ENCODE measurements at places on chromosomes 2 and 18.
A peak's percentile ranks its signal among the peaks of the same experiment; 100 is the strongest.

- DNase-seq = no peak
These were observed 25.9 kb downstream of the PSTPIP2 start for GRCh38 chr18:46046126-46046525.

DNA sequence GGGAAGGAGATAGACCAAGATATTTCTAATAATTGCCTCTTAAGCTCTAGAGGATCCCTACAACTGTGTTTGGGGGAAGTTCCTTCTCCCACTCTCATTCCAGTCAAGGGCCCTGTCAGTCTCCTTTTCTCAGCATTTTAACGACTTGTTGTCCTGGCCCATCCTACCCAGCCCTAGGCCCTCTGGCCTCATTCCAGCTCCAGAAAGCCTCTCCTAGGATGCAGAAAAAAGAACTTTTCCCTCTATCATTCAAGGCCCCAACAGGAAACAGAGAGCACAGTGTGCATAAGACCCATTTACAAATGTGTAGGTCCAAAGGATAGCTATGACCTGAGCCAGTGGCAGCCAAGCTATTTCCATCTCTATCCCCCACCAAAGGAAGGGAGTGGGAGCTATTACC, 14.0 kb downstream of the PKDCC start:
- DNase-seq = no peak

DNA sequence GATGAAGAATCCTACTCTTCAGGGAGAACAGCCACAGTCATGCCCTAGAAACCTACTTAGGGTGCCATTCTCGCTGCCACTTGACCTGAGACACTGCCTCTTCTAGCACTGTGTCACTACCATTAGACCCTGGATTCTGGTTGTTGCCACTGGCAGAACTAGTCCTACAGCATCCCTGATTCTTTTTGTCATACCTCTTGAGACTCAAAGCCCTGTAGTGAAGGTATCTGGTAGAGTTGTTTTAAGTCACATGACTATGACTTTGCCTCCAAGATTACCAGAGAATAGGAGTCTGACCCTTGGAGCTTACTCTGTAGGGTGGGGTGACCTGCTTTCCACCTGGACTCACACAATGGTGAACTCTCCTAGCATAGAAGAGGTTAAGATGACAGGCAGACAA, 296.7 kb downstream of the TNS1 start:
- DNase-seq = no peak

DNA sequence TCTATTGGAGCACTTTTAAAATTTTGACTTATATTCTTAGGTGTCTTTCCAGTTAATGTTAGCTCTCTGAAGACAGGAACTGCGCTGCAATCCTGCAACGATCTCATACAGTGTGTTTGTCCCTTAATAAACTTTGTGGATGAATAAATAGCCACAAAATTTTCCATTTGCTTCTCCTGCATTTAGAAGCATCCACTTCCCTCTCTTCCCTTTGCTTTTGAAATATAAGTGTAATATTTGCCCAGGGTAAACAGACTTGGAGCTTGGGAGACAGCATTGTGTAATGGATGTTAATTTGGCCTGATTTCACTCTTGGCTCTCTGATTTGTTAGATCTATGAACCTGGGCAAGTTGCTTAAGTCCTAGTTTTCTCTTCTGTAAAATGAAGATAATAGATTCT, 58.2 kb upstream of the CD28 start:
- no peak for DNase-seq

GRCh38 chr2:113886479-113887008, 3.3 kb upstream of the ACTR3 start:
- no peak for DNase-seq

- no peak for DNase-seq
These were observed 35.5 kb downstream of the TGIF1 start for GRCh38 chr18:3485153-3486149.

- DNase-seq = no peak
These were observed 7.4 kb upstream of the RMC1 start for GRCh38 chr18:23495723-23496440.

GRCh38 chr2:45024600-45025291, 15.5 kb upstream of the SIX2 start:
- no peak for DNase-seq

- no peak for DNase-seq
These were observed 60.2 kb downstream of the MYT1L start for GRCh38 chr2:2270808-2271415.

DNA sequence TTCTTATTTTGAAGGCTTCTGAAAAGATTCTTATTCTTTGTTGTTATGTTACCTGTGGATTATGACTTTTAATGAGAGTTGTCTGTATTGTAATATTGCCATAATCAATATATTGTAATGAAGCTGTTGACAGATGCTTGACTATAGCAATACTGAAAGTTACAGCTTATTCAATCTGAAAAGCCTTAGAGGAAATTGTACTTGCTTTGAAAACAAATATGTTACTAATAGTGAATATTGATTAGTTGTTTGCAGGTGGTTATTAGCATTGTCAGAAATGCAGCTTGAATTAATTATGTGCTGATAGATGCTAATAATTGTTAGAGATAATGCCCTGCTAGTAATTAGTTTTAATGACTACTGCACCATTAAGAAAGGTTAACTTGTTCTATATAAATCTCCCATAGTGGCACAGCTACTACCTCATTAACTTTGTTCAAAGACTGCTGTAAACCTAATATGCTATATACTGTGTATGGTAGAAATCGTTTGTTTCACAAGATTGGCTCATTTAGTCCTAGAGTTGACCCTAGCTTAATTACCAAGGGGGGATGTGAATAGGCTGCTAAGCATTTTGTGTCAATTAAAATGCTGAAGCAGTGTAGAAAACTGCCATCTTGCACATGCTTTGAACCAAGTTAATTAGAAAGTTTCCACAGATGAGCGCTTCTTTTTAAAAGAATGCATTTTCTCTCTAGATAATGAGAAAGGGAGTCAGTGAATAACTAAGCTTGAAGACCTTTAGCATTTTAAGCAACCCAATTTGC, 30.5 kb downstream of the SLC39A10 start:
- DNase-seq = no peak

GRCh38 chr18:11391661-11392060, 217.7 kb upstream of the SLC35G4 start:
- DNase-seq = no peak

GRCh38 chr18:74861154-74861553, 263.5 kb downstream of the ZNF407 start:
- no peak for DNase-seq

GRCh38 chr2:81872006-81872405, 1567.5 kb upstream of the LRRTM1 start:
- no peak for DNase-seq

DNA sequence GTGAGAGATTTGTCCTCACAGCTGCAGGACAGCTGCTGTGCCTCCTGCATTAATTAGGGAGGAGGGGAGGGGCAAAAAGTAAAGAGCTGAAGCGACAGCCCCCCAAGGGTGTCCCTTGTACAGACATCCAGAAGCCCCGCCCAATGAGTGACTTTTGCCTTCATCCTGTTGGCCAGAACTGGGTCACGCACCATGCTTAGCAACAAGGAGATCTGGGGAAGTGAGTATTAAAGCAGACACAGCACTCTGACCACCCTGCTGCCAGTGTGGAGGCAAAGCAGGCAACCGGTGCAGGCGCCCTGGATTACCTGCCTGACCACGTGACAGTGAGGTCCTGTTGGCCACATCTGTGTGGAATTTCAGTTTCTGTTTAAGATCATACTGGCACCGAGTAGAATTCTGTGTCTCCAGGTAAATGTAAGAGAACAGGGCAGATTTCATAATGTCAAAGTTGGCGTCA, 21.5 kb upstream of the BIN1 start:
- no peak for DNase-seq

DNA sequence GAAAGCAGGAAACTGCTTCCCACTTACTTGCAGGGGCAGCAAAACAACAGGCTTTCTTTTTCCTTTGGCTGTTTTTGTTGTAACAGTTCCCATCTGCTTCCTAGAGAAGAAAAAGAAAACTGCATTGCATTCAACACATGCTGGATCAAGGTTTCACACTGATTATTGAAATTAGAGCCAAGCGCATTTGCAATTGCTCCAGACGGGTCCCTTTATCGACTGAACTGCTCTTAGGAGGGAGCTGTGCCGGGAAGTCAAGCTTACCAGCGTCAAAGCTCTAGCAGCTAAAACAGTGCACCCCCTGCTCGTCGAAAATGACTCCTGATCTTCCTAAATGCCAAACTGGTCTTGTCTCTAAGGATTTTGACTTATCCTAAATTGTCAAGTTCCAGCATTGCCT, 164.0 kb upstream of the SESTD1 start:
- DNase-seq = no peak

GRCh38 chr2:123047186-123047585, 977.9 kb upstream of the CNTNAP5 start:
- DNase-seq = no peak

DNA sequence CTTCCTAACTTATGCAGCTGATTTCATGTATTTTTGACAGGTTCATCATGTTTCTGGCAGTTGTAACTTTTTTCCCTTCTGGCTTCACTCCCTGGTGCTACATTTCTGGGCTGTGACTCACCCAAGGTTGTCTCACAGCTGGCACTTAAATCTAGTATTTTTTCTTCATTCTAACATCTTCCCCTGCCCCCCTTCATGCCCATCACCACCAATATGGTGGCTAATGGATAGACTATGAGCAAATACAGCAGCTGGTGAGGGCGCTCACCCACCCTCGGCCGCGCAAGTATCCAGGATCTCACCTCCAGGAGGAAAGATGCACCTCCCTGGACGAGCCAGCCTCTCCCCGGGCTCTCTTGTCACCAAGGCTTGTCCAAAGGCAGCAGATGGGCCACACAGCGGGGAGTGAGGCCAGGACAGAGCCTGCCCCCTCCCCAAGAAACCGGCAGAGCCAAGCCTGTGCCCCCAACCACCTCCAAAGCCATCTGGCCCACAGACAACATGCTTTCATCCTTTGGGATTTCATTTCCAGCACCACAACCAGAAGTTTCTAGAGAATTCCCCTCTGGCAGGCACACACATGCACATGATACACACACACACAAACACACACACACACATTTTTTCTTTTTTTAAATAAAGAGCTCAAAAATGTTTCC, 39.1 kb downstream of the ATOH8 start:
- DNase-seq = peak; percentile 91

- DNase-seq = no peak
These were observed 1337.9 kb upstream of the CHAC2 start for GRCh38 chr2:52429740-52430139.

DNA sequence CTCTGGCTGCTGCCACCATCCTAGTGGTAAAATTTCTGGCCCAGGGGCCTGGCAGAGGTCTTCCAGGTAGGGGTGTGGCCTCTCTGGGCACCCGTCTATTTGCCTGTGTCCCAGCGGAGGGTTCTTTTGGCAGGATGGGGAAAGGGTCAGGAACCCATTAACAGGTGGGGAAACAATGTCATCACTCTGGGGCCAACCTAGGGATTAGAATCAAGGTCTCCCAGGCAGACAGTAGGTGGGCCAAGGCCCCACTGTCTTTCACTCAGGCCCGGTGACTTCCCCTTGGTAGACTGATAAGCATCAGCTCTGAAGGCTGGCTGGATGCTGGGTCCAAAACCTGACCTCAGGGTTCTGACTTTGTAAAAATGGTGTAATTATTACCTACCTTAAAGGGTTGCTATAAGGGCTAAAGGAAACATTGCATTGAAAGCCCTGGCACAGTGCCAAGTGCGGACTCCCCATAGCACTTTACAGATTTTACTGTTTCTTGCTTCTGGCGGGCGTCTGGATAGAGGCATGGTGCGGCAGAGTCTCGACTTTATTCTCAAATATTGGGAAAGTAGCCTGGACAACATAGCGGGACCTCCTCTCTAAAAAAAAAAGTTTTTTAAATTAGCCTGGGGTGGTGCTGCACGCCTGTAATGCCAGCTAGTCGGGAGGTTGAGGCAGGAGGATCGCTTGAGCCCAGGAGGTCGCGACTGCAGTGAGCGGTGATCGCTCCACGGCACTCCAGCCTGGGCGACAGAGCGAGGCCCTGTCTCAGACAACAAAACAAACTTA, 2.2 kb downstream of the LBX2 start:
- DNase-seq = no peak

DNA sequence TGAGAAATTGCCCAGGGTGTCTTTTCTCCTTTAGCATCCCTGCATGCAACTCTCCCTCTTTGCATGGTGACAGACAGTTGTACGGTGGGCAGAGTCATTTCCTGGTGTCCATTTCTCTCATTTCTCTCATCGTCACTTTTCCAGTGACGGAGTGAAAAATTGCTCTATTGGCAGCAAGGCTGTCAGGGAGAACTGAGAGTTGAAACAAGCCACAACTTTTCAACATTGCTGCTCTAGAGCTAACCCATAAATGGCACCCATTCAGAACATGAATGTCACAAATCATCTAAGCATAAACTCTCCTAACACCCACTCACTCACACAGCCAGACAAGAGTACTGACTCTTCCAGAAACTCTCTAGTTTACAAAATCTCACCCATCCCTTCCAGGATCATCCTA, 55.7 kb downstream of the ZC3H8 start:
- DNase-seq = no peak

- DNase-seq = no peak
These were observed 1085.8 kb downstream of the TDRD15 start for GRCh38 chr2:22209545-22209944.

- DNase-seq = no peak
These were observed 5.0 kb downstream of the MGAT5 start for GRCh38 chr2:134258684-134259388.

GRCh38 chr2:214837466-214837865, 28.0 kb upstream of the BARD1 start:
- DNase-seq = no peak

- no peak for DNase-seq
These were observed 131.3 kb downstream of the PRPF40A start for GRCh38 chr2:152585830-152586484.

DNA sequence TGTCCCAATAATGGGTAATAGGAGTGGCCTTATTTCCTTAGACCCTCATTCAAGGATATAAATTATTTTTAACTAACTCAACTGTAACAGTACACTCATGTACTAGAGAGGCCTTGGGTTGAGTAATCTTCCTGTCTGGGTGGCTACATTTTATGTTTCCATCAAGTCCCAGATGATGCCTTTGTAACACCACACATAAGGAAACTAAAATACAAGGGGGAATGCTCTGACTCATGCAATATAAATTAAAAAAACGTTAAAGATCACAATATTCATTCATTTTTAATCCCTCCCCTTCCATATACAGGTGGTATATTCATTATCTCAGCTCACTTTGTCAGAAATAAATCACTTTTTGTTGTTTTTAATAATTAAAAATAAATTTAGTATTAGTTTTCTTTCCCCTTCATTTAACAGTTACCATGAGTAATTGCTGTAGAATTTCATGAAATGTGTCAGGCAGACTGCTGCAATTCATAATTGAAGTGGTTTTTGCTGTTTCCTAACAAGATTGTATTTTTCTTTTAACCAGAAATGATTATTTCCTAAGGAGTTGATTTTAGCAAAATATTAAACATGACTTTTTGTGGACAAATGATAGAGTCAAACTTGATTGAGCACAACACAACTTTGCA, 1403.6 kb downstream of the SUCLG1 start:
- no peak for DNase-seq
